ENCODE measurements at places on chromosomes 1 and 21. TPM values are rescaled to one million over a fixed set of nuclear protein-coding genes. Genes with fewer than 3 reads are reported as not detected.

SLC45A3 gene
- total RNA-seq = 1.4 TPM

CELSR2 gene
- 117 TPM for total RNA-seq

VCAM1 gene
- total RNA-seq = not detected

DMBX1 gene
- not detected for total RNA-seq

GBP2 gene
- total RNA-seq = 1.4 TPM

SH2D5 gene
- 51.6 TPM for total RNA-seq

ECM1 gene
- total RNA-seq = 7.0 TPM

FCAMR gene
- not detected for total RNA-seq

ELF3 gene
- 23.2 TPM for total RNA-seq

ITSN1 gene
- 22.2 TPM for total RNA-seq

DENND2C gene
- total RNA-seq = 40.0 TPM

NUAK2 gene
- 12.0 TPM for total RNA-seq

SPATA21 gene
- not detected for total RNA-seq

GUCA2A gene
- total RNA-seq = not detected

DSCAM gene
- total RNA-seq = 0.28 TPM

NBPF4 gene
- 0.14 TPM for total RNA-seq

LDLRAD1 gene
- under 0.01 TPM for total RNA-seq

BNIPL gene
- total RNA-seq = 7.5 TPM

AGMAT gene
- 0.93 TPM for total RNA-seq

GADD45A gene
- total RNA-seq = 279 TPM

NBPF1 gene
- 35.5 TPM for total RNA-seq

ASCL5 gene
- 0.07 TPM for total RNA-seq

SFPQ gene
- 236 TPM for total RNA-seq

C8B gene
- total RNA-seq = not detected

ADAM15 gene
- 228 TPM for total RNA-seq

Measured in nasal cavity respiratory epithelium epithelial cell of viscerocranial mucosa (primary cell).